ENCODE measurements at places on chromosomes 16 and 17.

GRCh38 chr17:34486761-34487160, 92.6 kb upstream of the TMEM132E start:
- DNase-seq, result no peak

DNA sequence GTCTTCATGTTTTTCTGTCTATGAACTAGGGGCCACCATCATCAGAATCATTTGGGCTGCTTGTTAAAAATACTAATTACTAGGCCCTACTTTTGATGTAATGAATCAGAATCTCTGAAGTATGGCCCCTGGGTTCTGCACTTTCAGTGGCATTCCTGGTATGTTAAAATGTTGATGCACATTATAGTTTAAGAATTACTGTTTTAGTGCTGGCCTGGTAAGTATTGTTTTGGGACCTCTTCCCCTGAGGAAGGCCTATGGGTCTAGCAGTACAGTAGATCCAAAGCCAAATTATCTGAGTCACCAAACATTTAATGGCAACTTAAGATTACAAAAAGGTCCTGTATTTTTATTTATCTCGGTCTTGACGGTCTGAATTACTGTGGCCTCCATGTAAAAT, 58.8 kb downstream of the AP2B1 start:
- no peak for DNase-seq

GRCh38 chr17:40345161-40345993, 19.2 kb downstream of the GJD3 start:
- peak; percentile 40 for DNase-seq

- no peak for DNase-seq
Observed at GRCh38 chr17:60248618-60249289, 99.0 kb downstream of the CA4 start.

DNA sequence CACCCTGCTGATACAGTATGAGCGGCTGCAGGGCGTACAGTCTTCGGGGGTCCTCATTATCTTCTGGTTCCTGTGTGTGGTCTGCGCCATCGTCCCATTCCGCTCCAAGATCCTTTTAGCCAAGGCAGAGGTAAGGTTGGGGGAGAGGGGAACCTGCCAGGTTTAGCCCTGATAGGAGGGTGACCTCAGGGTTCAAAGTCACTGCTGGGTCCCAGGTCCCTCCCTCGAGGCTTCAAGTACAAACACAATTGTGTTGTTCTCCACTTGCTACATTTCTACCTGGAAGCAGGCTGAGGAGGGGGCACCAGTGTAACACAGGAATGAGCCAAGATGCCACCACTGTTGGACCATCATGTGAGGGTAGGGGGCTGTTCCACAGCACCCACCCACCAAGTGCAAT, 22.4 kb downstream of the ABCC3 start:
- DNase-seq, result no peak

DNA sequence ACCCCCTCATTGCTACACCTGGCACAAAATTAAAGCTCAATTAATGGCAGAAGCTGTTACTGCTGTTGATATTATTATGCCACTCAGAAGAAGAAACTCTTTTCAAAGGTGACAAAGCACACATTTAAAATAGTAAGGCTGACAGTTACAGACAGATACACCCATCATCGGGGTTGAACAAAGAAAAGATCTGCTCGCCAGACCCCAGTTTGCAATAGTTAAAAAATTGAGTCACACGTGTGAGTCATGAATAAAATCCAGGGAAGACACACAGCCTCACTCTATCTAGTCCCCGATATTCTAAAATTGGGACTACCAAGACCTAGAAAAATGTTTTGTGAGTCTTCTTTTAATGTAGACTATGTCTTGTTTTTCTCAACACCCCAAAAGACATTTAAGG, 330.0 kb upstream of the SOX9 start:
- no peak for DNase-seq

GRCh38 chr16:23521037-23521743, 10.9 kb upstream of the GGA2 start:
- no peak for DNase-seq

GRCh38 chr17:71849783-71850768, 270.7 kb upstream of the SOX9 start:
- DNase-seq, result no peak

DNA sequence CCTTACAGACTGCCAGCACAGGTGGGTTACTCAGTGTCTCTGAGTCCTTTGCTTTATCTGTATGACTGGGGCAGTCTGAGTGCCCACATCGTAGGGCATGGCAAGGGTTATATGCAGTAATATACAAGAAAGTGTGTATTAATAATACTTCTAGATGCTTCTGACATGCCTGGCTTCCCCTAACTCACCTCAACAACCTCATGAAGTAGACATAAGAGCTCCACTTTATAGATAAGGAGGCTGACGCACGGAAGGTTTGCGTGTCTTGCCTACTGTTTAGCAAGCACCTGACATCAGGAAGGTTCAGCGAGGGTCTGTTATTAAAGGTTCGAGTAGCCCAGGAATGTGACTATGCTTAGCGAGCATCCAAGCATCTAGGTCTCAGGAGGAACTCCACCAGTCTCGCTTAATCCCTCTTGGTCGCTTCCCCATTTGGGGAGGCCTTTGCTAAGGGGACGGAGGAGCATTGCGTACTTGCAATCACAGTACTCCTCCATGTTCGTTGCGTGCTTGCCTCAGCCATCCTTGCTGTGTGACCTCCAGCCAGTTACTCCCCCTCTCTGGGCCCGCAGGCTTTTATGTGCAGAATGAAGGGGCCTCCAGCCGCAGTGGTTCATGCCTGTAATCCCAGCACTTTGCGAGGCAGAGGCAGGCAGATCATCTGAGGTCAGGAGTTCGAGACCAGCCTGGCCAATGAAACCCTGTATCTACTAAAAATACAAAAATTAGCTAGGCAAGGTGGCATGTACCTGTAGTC, 1.6 kb downstream of the KCNG4 start:
- DNase-seq, result no peak

DNA sequence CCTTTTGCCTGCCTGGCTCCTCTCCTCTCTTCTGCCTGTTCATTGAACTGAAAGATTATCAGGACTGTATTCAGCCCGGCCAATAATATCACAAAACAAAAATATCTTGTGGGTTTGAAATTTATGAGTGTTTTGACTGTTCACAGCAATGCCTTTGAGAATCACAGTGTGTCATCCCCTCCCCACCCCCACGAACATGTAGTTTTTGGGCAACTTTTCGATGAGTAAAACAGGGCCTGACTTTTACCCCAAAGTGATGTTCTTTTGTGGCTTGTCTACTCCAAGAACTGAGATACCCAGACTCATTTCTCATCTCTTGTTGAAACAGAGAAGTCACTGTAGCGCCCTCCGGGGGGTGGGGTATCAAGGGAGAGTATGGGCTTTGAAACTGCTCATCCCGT, 675.7 kb downstream of the WWOX start:
- DNase-seq, result no peak

GRCh38 chr17:39738568-39738901, 797 bp downstream of the GRB7 start:
- peak; percentile 57 for DNase-seq

DNA sequence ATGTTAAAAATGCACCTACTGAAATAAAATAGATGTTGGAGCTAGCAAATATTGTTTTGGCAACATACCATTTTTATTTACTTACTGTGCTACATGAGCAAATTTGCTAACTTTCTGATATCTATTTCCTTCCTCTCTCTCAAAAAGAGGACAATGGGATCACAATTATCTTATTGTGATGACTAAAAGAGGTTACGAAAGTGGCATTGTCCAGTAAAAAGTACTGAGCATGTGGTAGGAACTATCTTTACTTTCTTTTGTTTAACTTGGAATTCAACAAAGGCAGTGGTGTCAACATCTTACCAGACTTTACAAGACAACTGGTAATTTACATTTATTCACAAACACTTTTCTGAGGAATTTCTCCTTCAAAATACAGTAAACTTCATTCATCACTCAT, 1542.6 kb upstream of the CDH8 start:
- no peak for DNase-seq

DNA sequence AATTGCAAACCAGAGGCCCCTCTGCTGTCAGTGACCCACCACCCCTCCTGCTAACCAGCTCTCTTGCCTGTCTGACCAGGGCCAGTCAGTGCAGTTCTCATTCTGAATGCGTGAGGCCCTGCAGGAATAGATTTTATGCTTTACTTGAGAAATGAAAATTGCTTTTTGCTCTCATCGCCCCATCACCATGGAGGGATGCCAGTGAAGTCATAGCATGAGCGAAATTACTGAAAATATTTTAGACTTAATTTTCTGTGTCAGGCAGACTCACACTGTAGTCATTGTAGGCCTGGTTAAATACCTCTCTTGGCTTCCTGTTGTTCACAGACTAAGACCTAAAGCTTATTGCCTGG, 490.5 kb upstream of the CDH5 start:
- DNase-seq, result no peak

GRCh38 chr17:38582069-38582468, 23.7 kb downstream of the SRCIN1 start:
- no peak for DNase-seq

DNA sequence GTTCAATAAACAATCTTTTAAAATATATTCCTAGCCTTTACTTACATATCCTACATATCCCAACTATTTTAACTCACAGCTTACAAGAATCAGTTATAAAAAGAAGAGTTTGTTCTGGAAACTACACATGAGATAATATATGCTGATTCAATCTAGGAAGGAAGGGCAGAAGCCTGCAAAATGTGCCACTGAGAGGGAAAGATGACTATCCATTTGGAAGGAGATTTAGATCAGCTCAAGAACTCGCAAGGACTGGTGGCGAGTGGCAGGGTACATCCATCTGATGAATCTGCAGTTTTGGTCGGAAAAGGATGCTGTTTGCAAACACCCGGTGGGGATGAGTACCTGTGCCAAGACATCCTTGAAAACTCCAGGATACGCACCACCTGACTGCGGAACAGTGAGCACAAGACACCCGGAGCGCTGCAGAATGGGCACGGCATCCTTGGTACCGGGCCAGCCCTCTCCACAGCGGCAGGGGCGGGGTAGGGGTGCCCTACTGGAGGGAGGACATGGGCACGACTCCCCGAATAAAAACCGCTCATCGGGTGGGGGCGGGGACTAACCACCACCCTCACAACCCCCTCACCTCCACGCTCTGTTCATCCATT, 723 bp downstream of the TRIM37 start:
- peak; percentile 75 for DNase-seq

- no peak for DNase-seq
Observed at GRCh38 chr16:86088816-86089215, 189.9 kb downstream of the IRF8 start.

GRCh38 chr16:71732587-71732986, 8.1 kb upstream of the PHLPP2 start:
- DNase-seq, result no peak

GRCh38 chr17:75459590-75460267, 3.3 kb downstream of the TMEM94 start:
- DNase-seq, result no peak

- no peak for DNase-seq
Observed at GRCh38 chr17:59828478-59828760, 64.3 kb downstream of the TUBD1 start.

- DNase-seq, result no peak
Observed at GRCh38 chr17:77274096-77274845, 133.5 kb downstream of the SEC14L1 start.

DNA sequence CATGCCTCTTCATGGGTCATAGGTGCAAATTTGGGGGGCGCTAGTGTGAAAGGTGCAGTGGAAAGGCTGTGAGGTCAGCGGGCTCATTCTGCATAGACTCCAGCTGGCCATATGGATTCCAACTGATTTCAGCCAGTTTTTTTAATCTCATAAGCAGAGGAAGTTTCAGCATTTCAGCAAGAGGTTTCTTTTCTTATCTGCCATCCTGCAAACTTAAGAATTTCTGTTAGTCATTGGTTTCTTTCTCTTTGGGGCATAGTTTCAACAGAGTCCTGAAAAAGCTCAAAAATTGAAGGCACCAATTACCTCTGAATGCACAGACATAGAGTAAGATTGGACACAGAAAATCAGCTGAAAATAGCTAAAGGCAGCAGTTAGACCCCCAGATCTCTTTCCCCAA, 16.2 kb upstream of the ALOX15 start:
- no peak for DNase-seq

DNA sequence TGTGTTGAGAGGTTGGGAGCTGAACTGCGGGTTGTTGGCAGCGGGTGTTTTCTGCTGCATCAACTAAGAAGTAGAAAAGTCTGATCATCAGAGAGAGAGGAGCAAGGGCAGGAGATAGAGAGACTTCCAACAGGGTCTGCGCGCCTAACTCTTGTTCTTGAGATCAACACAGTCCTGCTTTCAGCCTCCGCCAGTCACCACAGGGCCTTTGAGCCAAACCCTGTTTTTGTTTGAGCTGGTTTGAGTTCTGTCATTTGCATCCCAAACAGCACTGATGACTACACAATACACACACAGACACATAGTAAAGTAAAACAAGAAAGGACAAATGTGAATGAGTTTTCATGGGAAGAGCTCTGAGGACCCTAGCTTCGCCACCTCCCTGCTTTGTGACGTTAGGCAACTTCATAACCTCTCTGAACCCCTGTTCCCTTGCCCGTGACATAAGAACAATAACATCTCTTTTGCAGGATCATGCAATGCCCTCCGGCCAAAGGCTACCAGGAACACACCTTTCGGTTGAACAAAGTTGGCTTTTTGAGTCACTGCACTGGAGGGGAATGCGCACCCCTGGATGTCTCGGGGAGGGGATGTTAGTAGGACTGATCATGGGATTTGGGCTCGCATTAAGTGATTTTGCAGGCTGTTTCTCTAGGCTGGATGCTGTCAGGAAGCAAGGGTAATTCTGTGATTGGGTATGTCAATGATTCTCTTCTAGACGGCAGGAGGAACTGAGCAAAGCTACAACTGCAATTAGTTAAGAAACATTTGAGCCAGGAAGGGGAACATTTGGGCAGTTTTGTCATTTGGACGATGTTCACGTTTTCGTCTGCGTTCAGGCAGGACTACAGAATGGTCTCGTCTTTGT, 92.3 kb downstream of the C16orf78 start:
- DNase-seq, result no peak

GRCh38 chr16:54796211-54796610, 134.5 kb upstream of the IRX5 start:
- DNase-seq, result no peak

DNA sequence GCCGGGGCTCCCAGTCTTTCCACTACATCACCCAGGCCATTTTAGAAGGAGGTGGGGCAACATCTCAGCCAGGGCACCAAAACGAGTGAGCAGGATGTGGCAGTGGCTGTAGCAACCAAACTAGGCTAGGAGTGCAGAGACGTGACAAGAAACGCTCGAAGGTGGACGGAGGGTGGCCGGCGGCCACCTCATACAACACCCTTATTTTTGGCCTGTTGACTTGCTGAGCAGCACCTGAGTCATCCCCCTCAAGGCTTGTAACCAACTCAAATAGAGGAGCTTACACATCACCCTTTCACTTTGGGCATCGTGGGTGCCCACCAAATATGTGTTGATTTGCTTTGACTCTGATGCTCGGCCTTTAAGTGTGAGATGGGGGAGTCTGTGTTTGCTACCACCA, 23.7 kb upstream of the SOX9 start:
- no peak for DNase-seq

DNA sequence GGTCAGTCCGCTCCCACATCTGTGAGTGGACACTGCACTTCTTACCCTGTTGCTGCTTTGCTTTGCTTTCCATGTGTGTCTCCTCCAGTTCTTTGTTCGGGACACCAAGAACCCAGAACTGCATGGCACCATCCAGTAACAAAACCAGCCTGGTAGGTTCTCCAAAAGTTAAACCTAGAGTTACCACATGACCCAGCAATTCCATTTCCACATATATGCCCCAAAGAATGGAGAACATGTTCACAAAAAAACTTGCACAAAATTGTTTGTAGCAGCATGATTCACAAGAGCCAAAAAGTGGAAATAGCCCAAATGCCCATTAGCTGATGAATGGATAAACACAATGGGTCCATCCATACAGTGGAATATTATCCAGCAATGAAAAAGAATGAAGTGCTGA, 10.3 kb upstream of the CCL22 start:
- DNase-seq, result no peak

- DNase-seq, result peak; percentile 66
Observed at GRCh38 chr17:63425483-63425882, 20.6 kb downstream of the CYB561 start.

Measured in activated CD4-positive, alpha-beta T cell treated with anti-CD3 and anti-CD28 coated beads, Interleukin-2, amount 50 U/mL, for 1 hour (primary cell).